ENCODE measurements at places on chromosomes 2 and 18. TPM values are rescaled to one million over a fixed set of nuclear protein-coding genes. Genes with fewer than 3 reads are reported as not detected.

FIGLA gene
- total RNA-seq = not detected

CCDC74B gene
- total RNA-seq = 2.2 TPM

ZRANB3 gene
- 4.1 TPM for total RNA-seq

MPV17 gene
- 40.3 TPM for total RNA-seq

ZNF397 gene
- total RNA-seq = 19.3 TPM

CCNYL1 gene
- total RNA-seq = 8.2 TPM
